ENCODE measurements at places on chromosomes 1 and 21. TPM values are rescaled to one million over a fixed set of nuclear protein-coding genes. Genes with fewer than 3 reads are reported as not detected.

Gene EPHA2
- 5.3 TPM for polyA plus RNA-seq

Gene KCNQ4
- polyA plus RNA-seq, result 35.5 TPM

Gene OPTC
- polyA plus RNA-seq, result not detected

DNA sequence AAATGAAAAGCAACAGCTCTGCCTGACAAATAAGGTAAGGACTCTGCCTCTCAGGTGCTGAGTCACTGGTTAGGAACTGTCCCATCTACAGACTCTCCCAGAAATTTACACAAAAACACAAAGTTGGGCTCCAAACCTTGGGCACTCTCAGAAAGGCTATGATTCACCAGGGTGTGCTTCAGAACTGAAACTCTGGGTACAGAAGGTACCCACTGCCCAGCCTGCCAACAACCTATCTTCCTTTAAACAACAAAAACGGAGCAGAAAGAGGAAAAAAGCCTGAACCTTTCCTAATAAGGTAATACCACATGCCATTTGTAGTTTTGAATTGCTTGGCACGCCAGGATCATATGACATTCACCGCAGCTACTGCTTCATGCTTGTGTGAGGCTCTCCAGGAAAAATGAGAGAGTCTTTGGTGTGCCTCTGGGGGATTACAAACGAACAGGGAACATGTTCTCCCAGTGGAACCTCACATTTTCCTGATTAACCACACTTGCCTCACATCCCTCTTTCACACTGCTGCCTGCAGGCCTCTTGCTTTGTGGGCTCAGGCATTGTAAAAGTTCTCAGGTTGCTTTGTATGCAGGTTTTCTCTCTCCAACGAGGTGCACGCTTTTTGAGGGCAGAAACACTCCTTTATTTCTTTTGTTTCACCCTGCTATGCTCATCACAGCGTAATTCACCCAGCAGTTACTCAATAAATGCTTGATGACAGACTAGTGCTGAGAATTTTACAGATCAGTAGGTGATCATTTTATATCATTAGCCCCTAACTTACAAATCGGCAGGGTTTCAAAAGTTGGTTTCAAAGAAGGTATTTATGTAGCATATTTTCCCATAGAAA lies 65.1 kb downstream of the GADD45A start:
- no peak for DNase-seq

GRCh38 chr1:35564884-35565741 lies 7.5 kb downstream of the NCDN start:
- DNase-seq, result no peak

- DNase-seq, result no peak
Observed at GRCh38 chr1:47521034-47521881, 83.4 kb downstream of the FOXD2 start.

GRCh38 chr1:89608319-89608983 lies 24.5 kb upstream of the LRRC8C start:
- DNase-seq, result no peak

DNA sequence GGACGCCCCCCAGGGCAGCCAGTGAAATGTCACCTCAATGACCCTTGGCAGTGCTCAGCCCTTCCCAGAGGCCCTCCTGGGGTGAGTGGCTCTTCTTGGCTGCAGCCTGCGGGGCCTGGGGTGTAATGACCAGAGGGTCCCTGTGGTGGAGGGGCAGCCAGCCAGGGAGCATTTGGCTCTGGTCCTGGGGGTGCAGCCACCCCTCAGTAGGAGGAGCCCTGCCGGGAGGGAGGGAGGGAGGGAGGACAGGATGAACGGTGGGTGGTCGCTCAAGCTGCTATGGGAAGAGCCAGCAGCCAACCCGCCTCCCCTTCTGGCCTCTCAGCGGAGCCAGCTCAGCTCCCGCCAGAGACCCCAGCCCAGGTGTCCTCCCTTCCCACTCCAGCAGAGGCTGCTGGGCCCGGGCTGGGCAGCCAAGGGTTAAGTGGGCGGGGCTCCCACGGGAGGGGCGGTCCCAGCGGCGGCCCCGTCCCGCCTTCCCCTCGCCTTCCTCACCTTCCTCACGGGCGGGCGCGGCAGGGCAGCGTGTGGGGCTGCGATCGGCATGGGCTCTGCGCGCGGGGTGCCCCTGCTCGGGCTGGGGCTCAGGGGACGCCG lies 9.0 kb upstream of the PLCH2 start:
- no peak for DNase-seq

- DNase-seq, result no peak
Observed at GRCh38 chr21:36004441-36004840, 55.9 kb downstream of the SETD4 start.

- DNase-seq, result no peak
Observed at GRCh38 chr1:94986783-94987182, 59.9 kb upstream of the CNN3 start.

- DNase-seq, result no peak
Observed at GRCh38 chr1:243837907-243838535, 12.0 kb downstream of the AKT3 start.

GRCh38 chr21:26965040-26965906 lies 1.6 kb downstream of the ADAMTS5 start:
- DNase-seq, result no peak

GRCh38 chr1:65393347-65393746 lies 27.1 kb upstream of the LEPR start:
- no peak for DNase-seq

GRCh38 chr1:22633697-22634463 lies 2.5 kb upstream of the C1QA start:
- DNase-seq, result no peak

DNA sequence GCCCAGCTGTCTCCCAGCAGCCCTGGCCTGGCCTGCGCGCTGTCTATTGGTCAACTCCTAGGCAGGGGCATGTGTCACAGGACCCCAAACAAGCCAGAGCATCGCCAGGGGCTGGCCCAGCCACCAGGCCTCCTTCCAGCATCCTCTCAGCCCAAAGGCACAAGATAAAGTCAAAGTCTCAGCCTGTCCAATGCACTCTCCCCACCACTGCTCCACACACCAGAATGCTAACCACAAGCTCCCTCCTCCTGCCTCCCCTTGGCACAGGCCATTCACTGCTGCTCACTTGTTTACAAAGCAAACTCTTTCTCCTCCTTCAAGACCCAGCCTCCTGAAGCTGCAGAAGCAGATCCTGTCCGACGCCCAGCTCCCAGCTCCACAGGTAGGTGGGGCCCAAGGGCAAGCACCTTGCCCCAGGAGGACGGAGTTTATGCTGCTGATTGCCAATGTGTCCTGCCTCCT lies 133.4 kb downstream of the DMRTB1 start:
- no peak for DNase-seq

DNA sequence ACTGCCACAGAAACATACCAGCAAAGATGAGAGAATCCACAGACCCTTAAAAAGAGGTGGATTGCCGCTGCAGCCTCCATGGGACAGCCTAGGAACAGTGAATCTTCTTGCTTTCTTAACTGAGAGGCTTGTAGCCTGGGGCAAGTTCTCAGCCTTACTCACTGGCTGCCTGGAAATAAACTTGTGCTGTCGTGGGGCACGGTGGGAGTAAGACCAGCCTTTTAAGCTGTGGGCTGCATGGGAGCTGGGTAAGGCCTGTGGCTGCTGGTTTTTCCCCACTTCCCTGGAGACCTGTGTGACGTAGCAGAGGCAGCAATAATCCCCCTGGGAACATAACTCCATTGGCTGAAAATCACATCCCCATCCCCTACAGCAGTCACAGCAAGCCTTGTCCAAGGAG lies 30.8 kb downstream of the CD2 start:
- DNase-seq, result no peak

GRCh38 chr1:53766194-53766742 lies 27.3 kb upstream of the GLIS1 start:
- DNase-seq, result no peak

- DNase-seq, result no peak
Observed at GRCh38 chr1:212455401-212455800, 22.7 kb downstream of the NENF start.

GRCh38 chr1:241677201-241677600 lies 25.1 kb downstream of the WDR64 start:
- no peak for DNase-seq

Measured in forelimb muscle (tissue), 1 donor.